HFFc6 (cell line): ENCODE measurements at places on chromosomes 11 and 22. TPM values are rescaled to one million over a fixed set of nuclear protein-coding genes. Genes with fewer than 3 reads are reported as not detected.

SHANK2 gene
- total RNA-seq = 0.82 to 1.7 TPM (median 1.6 TPM) in 3 replicates

OR52E8 gene
- total RNA-seq = not detected in 3 replicates

TMEM258 gene
- total RNA-seq = 134 to 173 TPM (median 150 TPM) in 3 replicates

PTPRJ gene
- 13.5 to 22.6 TPM (median 15.7 TPM) in 3 replicates for total RNA-seq

OR6A2 gene
- total RNA-seq = 0.09 TPM in 1 of 3 replicates, not detected in the others

DNA sequence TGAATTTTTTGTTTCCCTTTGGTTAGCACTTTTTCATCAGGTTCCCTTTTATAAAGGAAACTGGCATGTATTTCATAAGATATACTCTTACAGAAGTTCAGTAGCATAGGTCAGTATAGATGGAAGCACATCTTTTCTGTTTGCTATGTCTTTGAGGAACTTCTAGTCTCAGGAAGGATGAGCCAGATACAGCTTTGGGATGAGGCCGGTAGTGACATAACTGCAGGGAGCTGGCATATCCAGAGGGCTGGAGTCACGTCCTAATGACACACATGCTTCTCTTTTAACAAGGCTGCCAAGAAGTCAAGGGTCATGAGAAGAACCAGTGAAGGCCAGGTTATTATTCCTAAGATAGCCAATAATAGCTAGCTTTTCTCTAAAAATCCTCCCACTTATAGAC lies 33.3 kb upstream of the ADSL start:
- peaks cover 55% of the 10 kb centered on the region for H3K36me3 ChIP-seq
- peaks cover 44% of the 10 kb centered on the region for H3K4me1 ChIP-seq
- no peak overlapping the region for H3K4me3 ChIP-seq
- H3K27me3 ChIP-seq = peaks cover 2% of the 10 kb centered on the region
